ENCODE measurements at places on chromosomes 6 and 20.
A peak's percentile ranks its signal among the peaks of the same experiment; 100 is the strongest.

GRCh38 chr6:48782225-48782624 lies 671.2 kb upstream of the PTCHD4 start:
- DNase-seq: no peak

DNA sequence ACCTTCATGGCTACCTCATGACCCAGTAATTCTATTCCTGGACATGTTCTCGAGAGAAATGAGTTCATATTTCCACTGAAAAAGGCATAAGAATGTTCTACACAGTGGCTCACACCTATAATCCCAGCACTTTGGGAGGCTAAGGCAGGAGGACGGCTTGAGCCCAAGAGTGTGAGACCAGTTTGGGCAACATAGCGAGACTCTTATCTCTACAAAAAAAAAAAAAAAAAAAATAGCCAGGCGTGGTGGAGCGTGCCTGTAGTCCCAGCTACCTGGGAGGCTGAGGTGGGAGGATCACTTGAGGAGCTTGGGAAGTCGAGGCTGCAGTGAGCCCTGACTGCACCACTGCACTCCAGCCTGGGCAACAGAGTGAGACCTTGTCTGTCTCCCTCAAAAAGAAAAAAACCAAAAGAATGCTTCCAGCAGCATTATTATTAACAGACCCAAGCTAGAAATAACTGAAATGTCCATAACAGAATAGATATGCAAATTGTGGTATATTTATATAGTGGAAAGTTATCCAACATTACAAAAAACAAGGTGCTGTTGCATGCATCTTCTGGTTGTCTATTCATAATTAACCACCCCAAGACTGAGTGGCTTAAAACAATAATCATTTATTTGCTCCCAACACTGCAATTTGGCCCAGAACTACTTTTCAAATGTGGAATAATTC lies 9.4 kb upstream of the RAB44 start:
- no peak for DNase-seq

DNA sequence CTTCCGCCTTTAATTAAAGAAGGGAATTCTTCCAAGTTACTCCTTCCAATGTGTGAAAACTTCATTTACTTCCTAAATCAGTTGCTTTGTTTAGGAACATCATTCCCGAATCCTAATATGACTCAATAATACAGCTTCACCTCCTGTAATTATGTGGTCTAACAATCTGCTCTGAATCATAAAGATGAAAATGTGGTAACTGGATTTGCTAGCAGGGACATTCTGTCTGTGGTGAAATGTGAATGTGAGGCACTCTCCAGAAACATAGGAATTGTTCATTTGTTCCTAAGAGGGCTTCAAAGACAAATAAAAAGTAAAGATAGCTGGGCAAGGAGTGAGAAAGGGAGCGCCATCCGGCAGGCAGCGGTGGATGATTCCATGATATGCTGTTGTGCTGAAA lies 678.1 kb downstream of the KIF16B start:
- peak; percentile 29 for DNase-seq

- DNase-seq: no peak
Observed at GRCh38 chr6:139644821-139645220, 270.4 kb upstream of the CITED2 start.

DNA sequence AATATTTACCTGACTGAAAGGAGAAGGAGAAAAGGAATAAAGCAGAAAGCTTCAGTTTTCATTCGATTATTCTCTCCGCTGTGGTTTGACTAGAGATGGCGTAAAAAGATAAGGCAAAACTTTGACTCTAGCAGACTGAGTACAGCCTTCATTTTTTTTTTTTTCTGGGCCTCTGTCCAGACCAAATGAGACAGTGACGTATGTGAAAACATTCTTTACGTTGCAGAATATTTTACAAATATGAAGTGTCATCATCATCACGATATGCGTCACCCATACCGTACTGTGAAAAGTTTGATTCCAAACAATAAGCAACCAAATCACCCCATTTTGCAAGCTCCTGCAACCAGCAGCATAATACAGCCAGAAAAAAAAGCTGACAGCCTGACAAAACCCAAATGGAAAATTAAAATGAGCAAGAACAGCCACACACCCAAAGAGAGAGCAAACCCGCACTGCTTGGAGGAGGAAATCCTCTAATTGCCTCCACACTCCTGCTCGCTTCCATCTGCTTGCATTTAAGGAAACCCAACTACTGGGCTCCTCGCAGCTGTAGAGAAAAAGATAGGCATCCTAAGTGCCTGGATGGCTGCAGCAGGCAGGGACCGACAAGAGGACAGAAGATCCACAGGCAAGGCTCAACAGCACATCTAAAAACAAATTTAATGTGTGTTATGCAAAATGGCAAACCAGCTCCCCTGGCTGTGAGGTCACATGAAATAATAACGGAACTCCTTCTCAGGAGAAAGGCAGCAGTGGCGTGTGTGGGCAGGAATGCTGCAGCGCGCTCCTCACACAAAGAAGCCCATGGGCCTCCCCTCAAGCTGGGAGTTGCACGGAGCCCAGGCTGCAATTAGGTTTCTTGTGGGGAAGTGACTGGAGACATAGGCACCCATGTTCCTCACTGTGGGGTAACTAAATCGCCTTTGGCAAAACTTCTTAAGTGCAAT lies 113.1 kb downstream of the FYN start:
- peak; percentile 57 for DNase-seq

- DNase-seq: no peak
Observed at GRCh38 chr20:58111310-58112016, 117.0 kb downstream of the ANKRD60 start.

DNA sequence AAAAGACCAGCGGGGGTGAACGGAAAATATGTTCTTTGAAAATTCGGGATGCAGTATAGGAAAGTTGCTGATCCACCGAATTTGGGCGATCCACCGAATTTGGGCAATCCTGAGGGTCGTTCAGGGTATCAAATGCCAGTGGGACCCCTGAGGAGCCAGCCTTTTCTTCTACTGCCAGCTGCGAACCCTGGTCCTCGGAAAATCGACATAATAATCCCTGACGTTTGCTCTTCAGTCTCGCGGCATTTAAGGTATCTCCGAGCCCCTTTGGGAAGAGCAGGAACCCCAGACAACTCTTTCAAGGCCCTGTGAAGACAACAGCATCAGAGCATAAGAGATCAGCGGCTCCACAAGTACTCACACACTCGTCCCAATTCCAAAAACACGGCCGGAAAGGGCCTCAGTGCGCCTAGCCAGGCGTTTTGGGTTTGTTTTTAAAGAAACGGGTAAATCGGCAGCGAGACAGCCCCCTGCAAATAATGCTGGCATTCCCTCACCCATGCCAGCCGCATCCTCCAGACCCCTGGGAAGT lies 1.0 kb downstream of the SIM1 start:
- no peak for DNase-seq

DNA sequence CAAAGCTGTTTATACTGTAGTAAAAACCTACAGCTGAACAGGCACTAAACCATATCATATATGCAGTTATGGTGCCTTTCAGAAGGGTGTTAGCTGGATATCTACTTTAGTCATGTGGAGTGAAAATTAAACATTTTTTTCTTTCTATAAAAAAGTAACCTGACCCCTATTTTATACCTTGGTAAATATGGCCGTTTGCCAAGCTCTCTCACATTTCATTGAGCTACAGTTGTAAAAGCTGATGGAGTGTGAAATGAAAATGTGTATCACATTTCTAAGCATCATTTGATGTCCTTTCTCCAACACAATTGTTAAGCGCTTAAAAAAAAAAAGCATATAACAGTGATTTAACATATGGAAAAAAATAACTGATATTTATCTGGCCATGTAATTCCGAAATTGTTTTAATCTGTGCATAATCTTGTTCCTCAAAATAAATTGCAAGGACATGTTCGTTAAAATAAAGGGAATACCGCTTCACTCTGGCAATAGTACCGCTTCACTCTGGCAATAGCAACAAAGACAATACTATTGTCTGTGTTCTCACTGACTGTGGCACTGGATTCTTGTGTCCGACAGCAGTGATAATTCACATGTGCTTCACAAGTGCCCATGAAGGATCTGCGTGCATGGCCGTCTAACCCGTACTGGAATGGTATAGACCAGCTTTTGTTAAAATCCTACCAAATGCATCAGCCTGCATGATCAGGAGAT lies 391.8 kb upstream of the SOX4 start:
- no peak for DNase-seq

DNA sequence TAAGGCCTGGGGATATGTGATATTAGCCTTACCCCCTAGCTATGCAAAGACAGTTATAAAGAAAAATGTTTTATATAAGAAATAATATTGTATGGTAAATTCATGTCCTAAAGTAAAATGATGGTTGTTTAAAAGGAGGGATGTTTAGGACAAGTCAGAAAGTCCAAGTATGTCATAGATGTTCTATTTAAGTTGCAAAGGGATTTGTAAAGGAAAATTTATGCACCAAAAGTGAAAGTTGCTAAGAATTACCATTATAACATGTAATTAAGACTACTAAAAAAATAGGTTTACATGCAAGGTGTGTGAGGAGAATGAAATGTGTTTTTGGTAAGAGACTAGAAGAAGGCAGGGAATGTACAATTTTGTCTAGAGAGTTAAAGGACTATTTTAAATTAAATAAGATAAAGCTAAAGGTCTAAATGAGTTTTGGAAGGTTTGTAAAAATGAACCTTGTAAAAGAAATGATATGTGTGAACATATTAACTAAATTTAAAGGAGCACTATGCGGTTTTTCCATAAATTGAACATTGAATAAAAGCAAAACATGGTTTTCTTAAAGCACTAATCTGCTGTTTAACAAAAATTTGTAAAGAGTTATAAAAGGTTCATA lies 22.7 kb upstream of the GOPC start:
- DNase-seq: no peak

DNA sequence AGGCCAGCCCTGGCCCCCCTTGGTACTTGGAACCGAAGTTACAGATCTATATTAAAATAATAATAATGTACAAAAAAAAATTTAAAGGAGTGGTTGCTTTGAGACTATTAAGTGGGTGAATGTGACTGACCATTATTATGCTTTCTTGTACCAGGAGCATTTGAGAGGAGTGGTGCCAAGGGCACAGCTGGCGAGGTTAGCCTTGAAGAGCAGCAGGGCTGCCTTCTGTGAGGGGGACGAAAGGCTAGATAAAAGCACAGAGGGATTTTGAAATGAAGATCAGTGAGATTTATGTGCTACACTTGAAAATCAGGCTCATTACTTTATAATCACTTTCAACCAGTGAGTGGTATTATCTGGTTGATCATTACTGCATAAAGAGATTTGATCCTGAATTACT lies 48.6 kb downstream of the FIG4 start:
- no peak for DNase-seq
